ENCODE measurements at places on chromosomes 3 and 15.

DNA sequence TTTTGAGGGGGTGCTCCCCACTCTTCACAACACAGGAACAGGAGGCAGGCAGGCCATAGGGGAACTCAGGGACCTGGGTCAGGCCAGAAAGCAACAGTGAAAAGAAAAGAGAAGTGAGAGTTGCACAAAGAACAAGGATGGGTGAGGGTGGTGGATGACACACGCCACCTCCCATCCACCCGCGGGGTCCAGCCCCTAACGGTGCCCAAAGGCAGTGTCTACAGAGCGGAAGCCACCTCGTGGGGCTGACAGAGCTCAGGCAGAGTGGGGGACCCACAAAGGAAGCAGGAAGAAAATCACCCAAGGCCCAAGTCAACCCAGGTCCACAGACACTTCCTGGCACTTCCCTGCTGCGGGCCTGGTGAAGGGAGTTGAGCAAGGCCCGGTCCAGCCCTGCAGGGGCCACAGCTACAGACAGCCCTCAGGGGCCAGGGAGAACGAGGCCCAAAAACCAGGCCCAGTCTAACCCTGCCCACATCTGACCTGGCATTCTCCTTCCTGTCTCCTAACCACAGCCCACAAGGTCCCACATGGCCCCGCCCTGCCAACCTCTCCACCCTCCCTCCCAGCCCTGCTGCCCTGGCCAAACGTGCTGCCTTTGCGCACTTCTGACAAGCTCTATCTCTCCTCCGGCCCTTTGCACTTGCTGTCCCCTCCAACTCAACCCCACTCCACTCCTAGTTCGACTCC is 5.9 kb downstream of the NUP210 start:
- DNase-seq = no peak

GRCh38 chr3:189985948-189986347 is 134.7 kb downstream of the P3H2 start:
- peak; percentile 69 for DNase-seq

GRCh38 chr3:191240486-191240885 is 41.4 kb downstream of the OSTN start:
- DNase-seq = no peak

GRCh38 chr3:156273111-156273694 is 152.8 kb downstream of the KCNAB1 start:
- no peak for DNase-seq

All from fibroblast of skin of back (primary cell).